ENCODE measurements at places on chromosomes 4 and X. TPM values are rescaled to one million over a fixed set of nuclear protein-coding genes. Genes with fewer than 3 reads are reported as not detected.

Gene CTAG1B
- not detected for polyA plus RNA-seq

DNA sequence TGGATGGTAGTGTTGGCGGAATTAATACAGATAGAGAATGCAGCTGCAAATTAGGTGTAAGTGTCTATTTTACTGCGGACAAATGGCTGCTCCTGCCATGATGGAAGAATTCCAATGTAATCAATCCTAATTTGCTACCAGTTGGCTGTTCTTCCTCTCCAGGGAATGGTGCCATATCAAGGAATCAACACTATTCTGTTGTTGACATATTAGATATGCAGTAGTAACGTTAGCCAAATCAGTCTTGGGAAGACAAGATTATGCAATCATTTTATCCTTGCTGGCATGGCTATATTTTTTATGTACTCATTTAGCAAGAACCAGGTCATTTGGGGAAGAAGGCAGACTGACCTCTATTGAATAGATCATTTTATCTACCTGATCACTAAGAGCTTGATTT lies 271.2 kb upstream of the AGA start:
- DNase-seq = no peak

- DNase-seq = no peak
Observed at GRCh38 chrX:118976599-118977340, 2.4 kb downstream of the LONRF3 start.

DNA sequence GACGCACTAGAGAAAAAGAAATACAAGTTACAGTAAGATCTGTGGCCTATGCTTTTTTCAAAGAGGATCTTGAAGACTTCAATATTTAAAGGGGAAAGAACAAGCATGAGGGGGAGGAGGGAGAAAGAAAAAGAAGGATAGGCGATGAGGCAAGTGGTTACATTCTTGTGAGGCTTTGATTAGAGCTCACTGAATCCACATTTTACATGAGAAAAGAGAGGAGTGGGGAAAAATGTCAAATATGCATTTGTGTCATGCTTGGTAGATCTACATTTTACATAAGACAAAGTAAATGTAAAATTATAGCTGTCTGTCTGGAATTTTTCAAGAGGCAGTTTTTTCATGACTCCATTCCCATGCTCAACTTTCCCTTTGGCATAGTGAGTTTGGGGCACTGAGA lies 965.9 kb downstream of the FSTL5 start:
- no peak for DNase-seq

GRCh38 chr4:47145630-47146029 lies 114.3 kb downstream of the GABRB1 start:
- DNase-seq = no peak

Measured in naive thymus-derived CD4-positive, alpha-beta T cell (primary cell).